Immature natural killer cell (primary cell): ENCODE measurements at places on chromosomes 1 and 21. TPM values are rescaled to one million over a fixed set of nuclear protein-coding genes. Genes with fewer than 3 reads are reported as not detected.

DNA sequence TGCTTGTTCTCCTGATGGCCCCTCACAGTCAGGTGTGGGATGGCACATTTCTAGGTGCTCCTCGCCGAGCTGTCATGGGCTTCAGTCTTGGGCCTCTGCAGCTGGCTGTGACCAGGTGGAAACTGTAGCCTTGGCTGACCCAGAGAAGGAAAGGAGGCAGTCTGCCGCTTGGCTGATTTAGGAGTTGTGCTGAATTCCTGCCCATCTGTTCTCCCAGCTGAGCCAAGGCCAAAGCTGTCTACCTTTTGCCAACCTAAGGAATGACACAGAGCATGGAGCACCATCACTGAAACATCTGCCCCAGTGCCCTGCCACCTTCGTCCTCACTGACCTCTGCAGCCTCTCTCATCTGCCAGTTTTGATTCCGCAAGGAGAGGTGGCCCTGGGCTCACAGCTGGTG, 27.9 kb downstream of the UTP25 start:
- DNase-seq, result no peak

- DNase-seq, result no peak
Observed at GRCh38 chr1:91803123-91803522, 82.8 kb downstream of the TGFBR3 start.

- peak; percentile 83 for DNase-seq
Observed at GRCh38 chr1:41728403-41729202, 190.1 kb downstream of the HIVEP3 start.

- no peak for DNase-seq
Observed at GRCh38 chr1:177933881-177934280, 36.0 kb downstream of the SEC16B start.

DNA sequence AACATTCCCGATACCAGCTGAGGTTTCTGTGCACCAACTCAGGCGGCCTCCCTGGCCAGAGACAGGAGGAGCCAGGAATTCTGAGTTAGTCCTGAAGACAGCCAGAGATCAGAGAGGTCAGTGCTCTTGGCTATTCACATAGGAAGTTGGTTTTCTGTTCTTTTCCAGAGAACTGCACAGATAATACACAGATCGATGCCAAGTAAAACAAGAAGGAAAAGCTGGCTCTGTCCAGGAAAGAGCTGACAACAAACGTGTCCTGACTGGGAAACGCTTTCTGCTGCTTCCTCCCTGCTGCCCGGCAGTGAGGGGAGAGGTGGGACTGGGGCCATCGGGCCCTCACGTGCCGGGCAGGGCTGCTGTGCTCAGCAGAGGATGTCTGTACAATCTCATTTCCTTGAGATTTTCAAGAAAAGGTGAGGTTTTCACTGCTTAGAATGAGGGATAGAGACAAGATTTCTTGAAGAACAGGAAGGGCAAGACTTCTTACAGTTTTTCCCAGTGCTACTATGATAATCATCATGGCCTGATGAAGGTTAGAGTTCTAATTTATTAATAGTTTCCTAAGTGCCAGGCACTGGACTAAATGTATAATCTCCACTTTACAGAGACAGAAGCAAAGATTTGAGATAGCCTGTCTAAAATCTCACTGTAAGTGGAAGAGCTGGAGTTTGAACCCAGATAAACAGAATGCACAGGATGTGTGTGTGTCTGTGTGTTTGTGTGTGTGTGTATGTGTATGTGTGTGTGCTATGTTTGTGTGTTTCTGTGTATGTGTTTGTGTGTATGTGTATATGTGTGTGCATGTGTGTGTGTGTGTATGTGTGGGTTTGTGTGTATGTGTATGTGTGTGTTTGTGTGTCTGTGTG, 211.0 kb upstream of the RAB4A start:
- DNase-seq, result no peak

DNA sequence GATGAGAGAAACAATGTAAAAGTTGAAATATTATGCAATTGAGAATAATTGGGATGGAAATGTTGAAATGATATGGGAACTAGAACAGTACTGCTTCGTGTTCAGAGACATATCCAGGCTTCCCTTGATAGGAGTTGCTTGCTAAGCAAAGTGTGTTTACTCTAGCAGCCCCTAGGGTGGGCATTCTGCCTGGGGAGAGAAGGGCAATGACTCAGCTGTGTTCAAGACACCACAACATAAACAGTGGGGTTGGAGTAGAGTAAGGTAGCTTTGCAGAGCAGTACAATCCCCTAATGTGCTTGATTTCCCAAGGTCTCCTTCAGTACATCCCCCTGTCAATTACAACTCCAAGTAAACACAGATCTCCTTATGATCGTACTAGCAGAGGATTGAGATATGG, 4.8 kb upstream of the PCNX2 start:
- DNase-seq, result no peak

DNA sequence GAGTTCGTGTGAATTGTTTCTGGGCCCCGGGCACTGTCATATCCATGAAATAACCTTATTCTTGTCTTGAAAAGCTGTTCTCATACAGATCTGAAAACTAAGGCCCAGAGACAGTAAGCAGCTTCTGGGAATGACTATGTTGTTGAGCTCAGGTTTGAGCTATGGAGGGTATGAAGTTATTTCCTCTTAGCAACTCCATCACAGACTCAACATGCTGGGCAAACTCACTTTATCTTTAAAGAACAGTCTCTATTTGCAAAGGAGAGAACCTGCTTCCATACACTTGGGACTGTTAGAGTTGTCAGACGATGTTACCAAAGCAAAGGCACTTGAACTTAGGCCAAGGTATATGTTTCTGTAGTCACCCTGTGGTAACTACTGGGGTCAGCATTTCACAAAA, 90.0 kb downstream of the GPR88 start:
- DNase-seq, result no peak

DNA sequence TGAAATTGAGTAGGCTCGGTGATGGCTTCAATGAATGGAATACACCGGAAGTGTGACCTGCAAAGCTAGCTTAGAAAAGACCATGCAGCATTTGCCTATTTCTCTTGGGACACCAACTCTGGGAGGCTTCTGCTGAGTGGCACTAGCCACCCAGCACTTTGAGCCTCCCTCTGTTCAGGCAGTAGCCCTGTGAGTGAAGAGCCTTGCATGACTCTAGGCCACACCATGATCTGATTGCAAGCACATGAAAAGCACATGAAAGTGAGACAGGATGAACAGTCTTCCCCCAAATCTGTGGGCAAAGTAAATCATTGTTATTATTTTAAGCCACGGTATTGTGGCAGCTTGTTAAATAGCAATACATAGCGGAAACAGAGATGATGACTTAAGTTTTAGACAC, 2.8 kb downstream of the CD48 start:
- peak; percentile 54 for DNase-seq

SLAMF9 gene
- not detected for polyA plus RNA-seq

DNA sequence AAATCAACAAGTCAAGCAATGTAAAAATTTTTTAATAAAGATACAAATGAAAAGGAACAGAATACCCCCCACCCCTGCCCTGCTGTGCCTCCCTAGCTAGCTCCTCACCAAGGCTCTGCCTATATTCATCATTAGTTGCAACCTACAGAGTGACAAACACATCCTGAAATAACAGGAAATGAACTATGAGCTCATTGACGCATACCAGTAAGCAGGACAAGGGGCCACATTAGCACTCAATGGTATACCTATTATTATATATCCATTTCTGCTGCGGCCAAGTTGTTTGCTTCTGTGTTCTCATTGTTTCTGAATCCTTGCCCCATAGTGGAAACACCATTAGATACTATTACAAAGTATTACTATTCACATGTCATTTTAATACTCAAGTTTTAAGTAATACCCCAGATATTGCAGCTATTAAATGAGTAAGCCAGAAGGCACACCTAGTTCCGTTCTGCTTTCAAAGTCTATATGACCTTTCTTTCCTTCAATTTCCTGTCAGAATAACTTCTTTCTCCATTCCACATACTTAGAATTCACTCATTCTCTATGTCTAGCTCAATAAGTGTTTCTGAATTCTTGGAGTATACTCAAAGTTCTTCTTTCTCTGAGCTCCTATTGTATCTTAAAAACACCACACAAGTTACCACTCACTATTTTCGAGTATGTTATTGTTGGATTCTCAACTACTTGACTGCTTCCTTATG, 1214.9 kb downstream of the PLA2G4A start:
- DNase-seq, result no peak

OR2M3 gene
- not detected for polyA plus RNA-seq

NHLH1 gene
- polyA plus RNA-seq, result not detected

WDR64 gene
- polyA plus RNA-seq, result not detected

DNA sequence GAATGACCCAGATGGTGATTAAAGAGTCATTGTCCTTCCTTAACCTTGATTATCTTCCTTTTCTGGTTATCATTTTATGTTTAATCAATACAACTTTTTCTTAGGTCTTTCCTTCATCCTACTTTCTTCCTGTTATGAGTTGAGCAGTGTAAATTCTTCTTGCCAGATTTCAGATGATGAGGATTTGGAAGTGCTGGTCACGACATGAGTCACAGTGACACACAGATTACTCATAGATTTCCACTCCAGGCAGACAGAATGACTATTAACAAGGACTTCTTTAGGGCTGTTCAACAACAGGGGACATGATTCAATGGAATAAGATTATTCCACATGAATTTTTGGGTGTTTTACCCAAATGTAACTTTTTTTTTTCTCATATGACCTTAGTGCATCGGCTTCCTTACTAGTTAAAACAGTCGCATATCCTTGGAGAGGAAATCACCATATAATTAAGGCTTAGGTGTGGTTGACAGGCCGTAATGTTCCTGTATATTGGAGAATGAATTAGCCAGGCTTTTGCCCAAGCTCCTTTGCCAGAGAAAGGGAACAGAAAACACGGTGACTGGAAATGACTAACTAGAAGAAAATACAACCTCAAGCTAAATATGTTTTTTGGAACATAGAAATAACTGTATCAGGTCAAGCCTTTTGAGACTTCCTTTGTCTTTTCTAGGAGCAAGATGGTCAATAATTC, 44.2 kb downstream of the PRRX1 start:
- no peak for DNase-seq

DNA sequence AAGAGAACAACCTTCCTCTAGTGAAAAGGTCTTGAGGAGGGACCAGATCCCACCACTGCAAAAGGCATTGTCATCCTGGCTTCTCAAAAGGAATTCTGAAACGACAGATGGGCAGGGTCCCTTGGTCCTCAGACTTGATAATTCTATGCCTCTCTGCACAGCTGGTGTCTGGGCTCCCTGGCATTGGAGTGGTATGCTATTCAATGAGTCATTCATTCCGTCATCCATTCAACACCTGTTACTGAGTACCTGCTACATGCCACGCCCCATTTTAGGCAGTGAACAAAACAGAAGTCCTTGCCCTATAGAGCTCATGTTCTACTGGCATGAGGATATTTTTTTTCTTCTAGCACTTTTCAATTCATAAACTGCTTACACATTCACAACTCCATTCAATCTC, 45.8 kb upstream of the HMGB4 start:
- DNase-seq, result no peak

MFAP2 gene
- polyA plus RNA-seq, result not detected

- DNase-seq, result no peak
Observed at GRCh38 chr21:24594082-24594481, 1013.2 kb downstream of the MRPL39 start.
